ENCODE measurements at places on chromosomes 12 and 14.

- DNase-seq, result no peak
Measured at GRCh38 chr14:104512771-104513640, 66.6 kb upstream of the C14orf180 start.

DNA sequence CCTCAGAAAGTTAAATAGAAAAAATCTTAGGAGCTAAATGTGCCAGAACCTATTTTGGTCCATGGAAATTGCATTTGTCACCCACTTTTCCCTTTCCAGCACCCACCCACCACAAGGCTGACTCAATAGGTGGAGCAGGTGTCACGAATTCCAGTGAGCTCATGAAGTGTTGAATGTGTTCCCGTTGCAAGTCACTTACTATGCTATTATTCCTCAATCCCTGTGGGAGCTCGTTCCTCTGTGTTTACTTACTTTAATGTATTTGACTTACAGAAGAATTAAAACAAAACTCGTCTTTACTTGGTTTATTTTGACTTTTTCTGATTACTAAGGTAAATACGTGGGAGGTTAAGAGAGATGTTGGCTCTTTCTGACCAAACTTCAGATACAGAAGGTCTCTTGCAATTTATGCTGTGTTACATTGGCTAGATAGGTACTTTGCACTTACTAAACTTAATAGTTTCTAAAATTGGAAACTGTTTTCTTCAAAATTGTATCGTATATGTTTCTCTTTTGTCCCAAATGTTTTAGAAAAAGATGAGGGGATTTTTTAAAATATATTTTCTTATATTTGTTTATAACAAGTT lies 269.4 kb upstream of the NOVA1 start:
- no peak for DNase-seq

DNA sequence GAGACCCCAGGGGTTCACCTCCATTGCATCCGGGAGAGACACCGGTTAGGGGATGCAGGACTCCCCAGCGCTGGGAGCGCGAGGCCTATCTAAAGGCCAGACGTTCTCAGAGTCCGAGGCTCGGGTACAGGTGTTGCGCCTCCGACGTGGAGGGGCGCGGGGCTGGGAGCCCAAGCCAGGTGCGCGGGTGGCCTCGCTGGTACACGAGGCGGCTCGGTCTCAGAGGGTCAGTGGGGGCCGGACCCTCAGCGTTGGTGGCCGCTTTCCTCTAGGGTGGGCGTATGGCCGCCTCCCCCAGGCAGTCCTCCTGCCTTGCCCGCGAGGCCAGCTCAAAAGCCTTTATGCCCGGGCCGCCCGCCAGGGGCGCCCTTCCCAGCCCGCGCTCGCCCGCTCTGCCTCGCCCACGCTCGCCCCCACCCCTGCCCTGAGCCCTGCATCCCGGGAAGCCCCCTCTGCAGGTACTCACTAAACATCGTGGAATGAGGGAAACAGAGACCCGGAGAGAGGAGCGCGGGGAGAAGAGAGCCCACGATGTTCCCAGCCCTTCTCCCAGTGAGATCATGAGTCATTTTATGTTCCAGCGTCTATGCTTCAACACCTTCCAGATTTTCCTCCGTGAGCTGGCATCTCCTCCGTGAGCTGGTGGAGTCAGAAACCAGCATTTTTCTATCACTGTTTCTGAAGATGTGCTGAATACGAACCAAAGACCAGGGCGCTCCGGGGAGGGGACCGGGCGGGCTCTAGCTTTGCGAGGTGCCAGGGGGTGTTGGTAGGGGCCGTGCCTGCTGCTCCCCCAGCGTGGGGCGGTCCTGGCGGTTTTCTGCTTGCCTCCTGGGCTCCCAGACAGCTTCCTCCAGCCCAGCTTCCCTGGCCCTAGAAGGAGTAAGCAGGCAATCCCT lies 73.8 kb downstream of the DIO3 start:
- peak; percentile 13 for DNase-seq

GRCh38 chr12:124125203-124125871 lies 152.3 kb downstream of the ZNF664 start:
- no peak for DNase-seq

- no peak for DNase-seq
Measured at GRCh38 chr14:69625299-69626131, 14.1 kb downstream of the SUSD6 start.

DNA sequence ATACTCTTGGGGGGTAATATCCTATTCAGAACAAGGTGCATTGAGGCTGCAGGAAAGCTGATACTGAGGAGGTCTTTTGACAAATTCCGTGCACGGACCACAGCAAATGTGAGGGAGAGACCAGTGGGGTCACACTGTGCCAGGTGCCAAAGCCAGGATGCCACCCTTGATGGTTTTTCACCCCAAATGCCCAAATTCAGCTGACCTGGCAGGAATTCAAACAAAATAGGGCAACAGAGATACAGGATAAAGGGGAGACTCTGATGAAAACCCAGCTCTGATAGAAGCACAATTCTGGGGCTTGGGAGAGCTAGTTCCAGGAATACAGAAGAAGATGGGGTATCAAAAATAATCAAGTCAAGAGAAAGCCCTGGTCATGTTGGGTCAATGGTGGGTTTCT lies 55.3 kb downstream of the SLC8A3 start:
- no peak for DNase-seq

GRCh38 chr12:93380480-93381121 lies 2.9 kb downstream of the NUDT4 start:
- peak; percentile 30 for DNase-seq

DNA sequence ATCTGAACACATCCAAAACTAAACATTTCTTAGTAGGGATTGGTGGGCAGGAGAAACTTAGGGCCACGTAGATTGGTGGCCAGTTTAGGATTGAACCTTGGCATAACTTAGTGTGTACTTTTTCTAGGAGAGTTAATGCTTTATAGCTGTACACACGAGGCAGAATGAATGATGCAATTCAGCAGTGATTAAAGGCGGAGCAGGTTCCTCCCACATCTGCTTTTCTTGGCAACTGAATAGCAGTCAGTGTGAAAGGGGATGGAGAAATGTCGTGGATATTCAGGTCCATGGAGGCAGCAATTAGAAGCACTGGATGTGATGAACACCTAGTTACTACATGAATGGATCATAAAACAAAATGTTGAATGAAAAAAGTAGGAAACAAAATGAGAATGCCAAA lies 493.8 kb downstream of the FUT8 start:
- DNase-seq, result no peak

DNA sequence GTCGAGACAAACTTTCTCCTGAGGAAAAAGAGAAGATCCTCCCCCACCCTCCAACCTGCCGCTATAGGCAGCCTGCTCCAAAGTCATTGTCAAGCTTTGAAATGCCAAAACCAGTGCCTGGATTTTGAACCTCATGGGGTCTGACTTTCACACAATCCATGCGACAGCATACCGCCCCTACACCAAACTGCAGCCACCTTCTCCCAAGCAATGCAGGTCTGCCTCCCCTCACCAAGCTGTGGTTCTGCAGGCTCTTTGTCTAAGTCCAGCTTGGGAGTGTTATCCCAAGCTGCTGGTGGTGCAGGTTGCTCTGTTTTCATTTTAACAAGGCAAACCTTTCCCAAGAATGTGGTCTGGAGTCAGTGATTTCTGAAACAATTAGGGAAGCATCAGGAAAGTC lies 12.4 kb downstream of the TBX5 start:
- DNase-seq, result no peak

DNA sequence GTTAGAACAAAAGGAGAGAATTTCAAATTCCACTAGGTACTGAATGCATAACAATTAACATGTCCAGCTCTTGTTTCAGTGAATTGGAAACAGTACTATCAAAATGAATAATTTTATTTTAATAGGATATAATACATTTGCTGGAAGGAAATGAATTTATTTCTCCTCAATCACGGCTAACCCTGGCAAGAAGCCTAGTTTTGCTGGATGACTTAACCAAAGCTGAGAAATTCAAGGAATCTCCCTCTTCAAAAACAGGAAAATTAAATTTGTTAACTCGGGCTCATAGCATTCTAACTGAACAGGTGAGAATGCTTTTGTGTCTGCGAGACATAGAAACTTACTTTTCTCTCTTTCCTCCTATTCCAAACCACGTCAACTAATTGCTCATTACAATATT lies 163.5 kb upstream of the NEDD1 start:
- peak; percentile 19 for DNase-seq

DNA sequence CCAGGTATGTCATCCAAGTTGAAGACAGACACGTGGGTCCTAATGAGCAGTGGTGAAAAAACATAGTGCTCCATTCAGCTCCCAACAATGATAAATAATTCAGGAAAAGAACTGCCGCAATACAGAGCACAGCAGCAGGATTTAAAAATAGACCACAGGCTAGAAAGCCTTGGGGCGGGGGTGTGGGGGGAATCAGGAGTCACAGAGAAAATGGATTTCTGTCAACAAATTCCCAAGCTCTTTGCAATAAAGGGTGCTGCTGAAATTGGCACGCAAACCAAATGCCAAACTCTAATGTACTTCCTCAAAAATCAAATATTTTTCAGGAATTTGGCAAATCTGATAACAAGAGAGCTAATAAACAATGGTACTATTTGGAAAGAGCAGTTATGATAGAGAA lies 58.6 kb downstream of the R3HDM2 start:
- DNase-seq, result peak; percentile 40

GRCh38 chr14:95294834-95295599 lies 24.7 kb downstream of the CLMN start:
- no peak for DNase-seq

- DNase-seq, result peak; percentile 89
Measured at GRCh38 chr12:50246873-50247612, 36.3 kb downstream of the LIMA1 start.

GRCh38 chr14:72709916-72710611 lies 183.8 kb downstream of the DPF3 start:
- peak; percentile 48 for DNase-seq

- DNase-seq, result peak; percentile 36
Measured at GRCh38 chr14:68405961-68406360, 386.9 kb downstream of the ZFP36L1 start.

GRCh38 chr12:79690142-79690637 lies 574 bp downstream of the PAWR start:
- no peak for DNase-seq

GRCh38 chr12:99195474-99195873 lies 452.1 kb upstream of the GARIN6 start:
- DNase-seq, result no peak

DNA sequence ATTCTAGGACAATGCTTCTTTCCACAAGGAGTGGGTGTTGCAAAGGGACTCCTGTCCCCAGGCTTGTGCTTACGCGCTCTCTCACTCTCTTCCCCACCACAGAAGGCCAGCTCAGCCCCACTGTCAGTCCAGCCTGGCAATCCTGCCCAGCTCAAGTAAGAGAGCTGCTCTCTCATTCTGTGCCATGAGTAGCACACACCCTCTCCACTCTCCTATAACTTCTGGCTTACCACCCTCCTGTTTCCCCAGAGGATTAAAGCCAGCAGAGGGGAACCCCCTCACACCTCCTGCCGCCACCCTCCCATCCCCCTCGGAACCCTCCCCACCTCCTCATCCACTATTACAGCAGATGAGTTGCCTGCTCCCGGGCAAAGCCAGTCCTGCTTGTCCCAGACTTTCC lies 17.1 kb downstream of the NCKAP5L start:
- DNase-seq, result peak; percentile 2

- no peak for DNase-seq
Measured at GRCh38 chr12:48005001-48005749, 899 bp upstream of the COL2A1 start.

- no peak for DNase-seq
Measured at GRCh38 chr12:89544681-89545184, 18.9 kb upstream of the POC1B start.

- DNase-seq, result no peak
Measured at GRCh38 chr12:11943919-11944700, 126.6 kb upstream of the BCL2L14 start.

- DNase-seq, result no peak
Measured at GRCh38 chr12:98280152-98280551, 235.2 kb upstream of the TMPO start.

- DNase-seq, result no peak
Measured at GRCh38 chr14:92692822-92693226, 55.6 kb downstream of the LGMN start.

DNA sequence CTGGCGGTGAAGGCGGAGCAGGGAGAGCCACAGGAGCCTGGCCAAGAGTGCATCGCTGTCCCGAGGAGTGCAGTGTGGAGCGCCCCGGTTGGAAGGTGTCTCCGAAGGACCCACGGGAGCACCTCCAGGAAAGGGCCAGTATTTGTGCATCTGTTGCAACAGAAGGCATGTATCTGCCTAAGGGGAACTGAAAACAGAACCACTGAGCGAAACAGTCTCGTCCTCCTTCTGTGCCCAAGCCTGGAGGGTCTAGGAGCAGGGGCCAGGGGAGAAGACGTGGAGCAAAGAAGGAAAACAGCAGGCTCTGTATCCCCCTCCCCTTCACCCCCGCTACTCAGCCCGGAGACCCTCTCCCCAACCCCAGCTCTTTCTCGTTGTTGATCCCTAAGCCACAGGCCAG lies 5.3 kb upstream of the LRRC10 start:
- no peak for DNase-seq

DNA sequence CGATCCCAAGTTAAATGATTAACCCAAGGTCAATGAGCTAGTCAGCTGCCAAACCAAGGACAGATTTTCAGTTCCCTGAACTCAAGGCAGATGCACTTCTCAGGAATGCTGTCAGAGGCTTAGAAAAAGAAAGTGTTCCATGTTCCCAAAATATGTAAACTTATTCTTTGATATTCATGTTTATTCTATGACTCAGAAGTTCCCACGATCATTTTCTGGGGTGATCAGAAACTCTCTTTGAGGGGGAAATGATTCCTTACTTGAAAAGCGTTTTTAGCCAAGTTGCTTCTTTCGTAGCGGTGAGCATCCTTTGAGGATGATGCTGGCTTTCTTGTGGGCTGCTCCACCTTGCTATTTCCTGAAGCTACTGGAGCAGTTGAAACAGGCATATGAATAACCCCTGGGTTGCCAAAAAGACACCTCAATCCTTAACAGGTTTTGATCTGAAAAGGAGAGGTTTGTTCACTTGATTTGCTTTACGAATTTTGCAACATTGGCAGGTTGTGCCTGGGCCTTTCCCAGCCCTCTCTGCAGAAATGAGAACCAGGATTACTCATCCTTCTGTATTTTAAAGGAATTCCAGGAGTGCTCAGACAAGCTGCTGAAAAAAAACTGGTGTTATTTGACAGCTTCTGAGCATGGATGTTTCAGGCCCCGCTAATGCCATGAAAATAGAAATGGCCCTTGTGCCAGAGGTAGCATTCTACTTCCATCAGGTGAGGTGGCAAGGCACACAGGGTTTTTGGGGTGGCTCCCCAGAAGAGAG lies 121.4 kb upstream of the HIF1A start:
- DNase-seq, result peak; percentile 60

- no peak for DNase-seq
Measured at GRCh38 chr12:24555730-24556129, 393.2 kb downstream of the BCAT1 start.

Data from GM03348 (cell line).